ENCODE measurements at places on chromosomes 4 and X.

GRCh38 chr4:67754288-67754687 lies at the start of gene GNRHR:
Gene GNRHR, minus strand, starts transcription at chr4:67754388. Its CDS starts 53 bp downstream, at chr4:67754335.
- DNase-seq, result no peak

DNA sequence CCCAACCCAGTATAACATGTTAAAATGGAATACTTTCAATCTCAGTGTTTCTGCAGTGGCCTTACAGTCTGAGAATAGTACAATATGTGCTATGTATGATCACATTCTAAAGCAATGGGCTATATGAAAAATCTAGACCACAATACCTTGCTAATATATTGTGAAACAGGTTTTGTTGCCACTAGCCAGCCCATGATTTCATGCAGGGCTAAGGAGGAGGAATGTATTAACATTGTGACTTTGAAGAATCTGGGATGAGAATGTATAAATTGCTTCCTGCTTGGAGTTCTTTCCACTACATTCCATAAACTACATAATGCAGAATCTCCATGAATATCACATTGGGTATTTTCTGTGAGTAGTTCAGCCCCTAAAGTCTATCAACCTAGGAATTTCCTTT lies 935.4 kb upstream of the GRIA3 start:
- no peak for DNase-seq

- DNase-seq, result peak; percentile 56
Observed at GRCh38 chr4:182770259-182770995, 146.8 kb downstream of the DCTD start.

DNA sequence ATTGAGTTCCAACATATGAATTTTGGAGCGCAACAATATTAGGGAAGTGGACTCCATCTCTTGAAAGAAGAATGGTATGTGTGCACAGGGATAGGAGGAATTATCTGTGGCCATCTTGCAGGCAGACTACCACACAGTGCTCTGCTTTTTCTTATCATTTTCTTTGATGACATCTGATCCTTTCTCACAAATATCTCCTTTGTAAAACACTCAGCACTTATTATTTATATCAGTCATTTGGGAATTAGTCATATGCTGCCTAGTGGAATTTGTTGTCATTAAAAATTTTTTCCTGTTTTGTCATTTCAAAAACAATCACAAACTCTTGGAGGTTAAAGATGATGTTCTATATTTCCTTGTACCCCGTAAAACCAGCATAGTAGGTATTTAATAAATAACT lies 444.3 kb upstream of the ATOH1 start:
- no peak for DNase-seq

DNA sequence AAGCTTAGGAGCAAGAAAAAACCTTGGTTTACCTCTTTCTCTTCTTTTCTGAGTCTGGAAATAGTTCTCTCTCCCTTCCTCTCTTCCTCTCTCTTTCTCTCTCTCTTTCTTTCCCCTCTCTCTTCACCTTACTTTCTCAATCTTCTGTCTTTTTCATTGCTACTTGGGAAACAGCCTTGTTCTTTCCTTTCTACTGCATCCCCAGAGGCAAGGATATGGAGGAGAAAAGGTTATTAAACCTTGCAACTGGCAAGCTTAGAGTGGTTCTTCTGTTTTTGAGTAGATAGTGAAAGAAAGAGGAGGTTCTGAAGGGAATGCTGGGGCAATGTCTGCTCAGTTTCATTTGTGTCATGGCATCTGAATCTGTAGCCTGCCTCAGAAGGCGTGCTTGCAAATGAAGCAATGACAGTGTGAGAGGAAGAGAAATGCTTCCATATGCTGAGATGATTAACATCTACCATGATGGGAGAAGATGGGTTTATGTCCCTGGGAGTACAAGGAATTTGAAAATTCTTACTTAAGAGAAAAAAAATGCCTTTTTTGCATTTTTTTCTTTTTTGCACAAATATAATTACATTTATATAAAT lies 190.6 kb downstream of the CEP135 start:
- DNase-seq, result no peak

DNA sequence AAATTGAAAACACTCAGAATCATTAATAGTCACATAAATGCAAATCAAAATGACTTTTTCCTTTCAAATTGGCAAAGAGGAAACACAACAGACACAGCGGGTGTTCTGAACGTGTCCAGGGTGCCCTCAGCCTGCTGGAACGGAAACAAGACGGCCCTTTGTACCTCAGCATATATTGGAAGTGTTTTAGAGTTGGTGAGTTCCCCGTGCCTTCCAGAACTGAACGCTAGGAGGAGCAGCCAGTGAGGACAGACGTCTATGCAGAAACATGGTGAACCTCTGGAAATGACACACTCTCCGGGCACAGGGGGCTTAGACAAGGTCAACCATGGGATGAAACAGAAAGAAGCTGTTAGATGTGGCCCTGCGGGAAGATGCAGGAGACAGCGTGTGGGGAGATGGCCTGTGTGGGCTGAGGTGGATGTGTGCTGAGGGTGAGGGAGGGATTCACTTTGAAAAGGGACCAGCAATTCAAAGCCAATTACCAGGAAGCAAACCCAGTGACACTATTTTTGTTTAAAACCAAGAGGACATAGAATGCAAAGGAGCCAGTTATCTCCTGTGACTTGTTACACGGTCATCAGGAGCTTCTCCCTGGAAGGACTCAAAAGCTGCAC lies 40.4 kb downstream of the RNF212 start:
- DNase-seq, result no peak

DNA sequence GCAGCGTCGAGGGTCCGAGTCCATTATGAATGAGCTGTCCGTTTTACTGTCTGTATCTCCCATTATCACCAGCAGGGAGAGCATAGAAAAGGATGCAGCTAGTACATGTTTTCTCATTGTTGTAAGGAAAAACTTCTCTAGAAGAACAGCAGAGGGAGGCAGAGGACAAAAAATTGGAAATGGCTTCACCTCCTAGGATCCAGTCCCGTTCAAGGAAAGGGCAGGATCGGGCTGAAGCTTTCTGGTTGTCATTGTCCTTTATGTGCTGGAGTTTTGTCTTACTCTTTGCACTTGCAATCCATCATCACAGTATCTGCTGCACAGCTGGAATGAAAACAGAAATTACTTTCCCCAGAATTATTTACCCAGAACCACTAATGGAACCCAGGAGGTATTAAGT lies 14.7 kb downstream of the NDP start:
- no peak for DNase-seq

- DNase-seq, result no peak
Observed at GRCh38 chrX:74179071-74179470, 124.9 kb upstream of the ZCCHC13 start.

DNA sequence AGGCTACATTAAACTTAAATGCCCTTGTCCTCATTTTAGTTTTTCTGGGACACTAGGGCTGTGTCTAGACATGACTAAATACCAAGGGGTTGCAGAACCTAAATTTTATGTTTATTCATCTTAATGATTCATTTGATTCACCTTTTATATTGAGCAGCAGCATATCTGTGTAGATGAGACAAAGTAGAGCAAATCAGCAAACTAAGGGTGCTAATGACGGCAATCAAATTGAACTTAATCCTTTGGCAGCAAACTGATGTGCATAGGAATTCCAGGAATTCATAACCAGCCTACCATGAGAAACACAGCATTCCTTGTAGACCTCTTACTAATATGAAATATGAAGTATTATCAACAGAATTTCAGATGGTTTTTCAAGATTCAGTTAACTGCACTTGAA lies 25.1 kb downstream of the EPHA5 start:
- DNase-seq, result no peak

DNA sequence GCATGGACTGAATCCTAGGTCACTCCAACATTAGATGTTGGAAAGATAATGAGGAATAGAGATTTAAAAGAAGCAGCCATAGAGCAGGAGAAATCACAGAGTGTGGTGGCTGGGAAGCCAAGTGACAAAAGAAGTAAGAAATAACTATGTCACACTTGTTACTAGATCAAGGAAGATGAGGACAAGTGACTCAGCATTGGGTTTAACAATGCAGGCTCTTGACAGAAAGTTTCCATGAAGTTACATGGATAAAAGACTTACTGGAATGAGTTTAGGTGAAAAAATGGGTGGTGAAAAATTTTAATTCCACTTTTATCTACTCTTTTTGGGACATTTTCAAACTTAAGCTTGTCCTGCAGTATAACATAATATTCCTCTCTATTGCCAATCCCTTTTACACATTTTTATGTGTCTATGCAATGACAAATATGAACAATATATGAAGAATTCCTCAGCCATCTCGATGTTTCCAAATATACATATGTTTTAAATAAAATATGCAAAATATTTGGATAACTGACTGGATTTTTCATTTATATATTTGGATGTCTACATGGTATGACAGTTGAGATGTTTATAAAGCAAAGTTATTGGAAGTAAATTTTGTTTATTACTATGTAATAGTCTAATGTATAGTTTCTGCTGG lies 462.6 kb downstream of the IL15 start:
- no peak for DNase-seq

GRCh38 chr4:100494166-100494565 lies 23.7 kb downstream of the EMCN start:
- DNase-seq, result no peak

GRCh38 chrX:139832718-139833309 lies 100.0 kb downstream of the ATP11C start:
- DNase-seq, result no peak

GRCh38 chr4:37830640-37831039 lies 4.2 kb downstream of the PGM2 start:
- no peak for DNase-seq

DNA sequence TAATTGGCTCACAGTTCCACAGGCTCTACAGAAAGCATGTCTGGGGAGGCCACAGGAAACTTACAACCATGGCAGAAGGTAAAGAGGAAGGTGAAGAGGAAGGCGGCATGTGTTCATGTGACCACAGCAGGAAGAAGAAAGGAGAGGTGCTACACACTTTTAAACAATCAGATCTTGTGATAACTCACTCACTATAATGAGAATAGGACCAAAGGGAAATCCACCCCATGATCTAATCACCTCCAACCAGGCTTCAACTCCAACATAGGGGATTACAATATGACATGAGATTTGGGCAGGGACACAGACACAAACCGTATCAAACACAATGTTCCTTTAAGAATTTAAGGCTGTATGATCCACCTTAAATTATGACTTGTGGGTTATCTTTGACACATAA lies 10.5 kb upstream of the PGM2 start:
- DNase-seq, result no peak

GRCh38 chrX:13911586-13911985 lies 94.7 kb upstream of the GPM6B start:
- DNase-seq, result no peak

- DNase-seq, result no peak
Observed at GRCh38 chrX:151789179-151789800, 54.7 kb downstream of the CNGA2 start.

DNA sequence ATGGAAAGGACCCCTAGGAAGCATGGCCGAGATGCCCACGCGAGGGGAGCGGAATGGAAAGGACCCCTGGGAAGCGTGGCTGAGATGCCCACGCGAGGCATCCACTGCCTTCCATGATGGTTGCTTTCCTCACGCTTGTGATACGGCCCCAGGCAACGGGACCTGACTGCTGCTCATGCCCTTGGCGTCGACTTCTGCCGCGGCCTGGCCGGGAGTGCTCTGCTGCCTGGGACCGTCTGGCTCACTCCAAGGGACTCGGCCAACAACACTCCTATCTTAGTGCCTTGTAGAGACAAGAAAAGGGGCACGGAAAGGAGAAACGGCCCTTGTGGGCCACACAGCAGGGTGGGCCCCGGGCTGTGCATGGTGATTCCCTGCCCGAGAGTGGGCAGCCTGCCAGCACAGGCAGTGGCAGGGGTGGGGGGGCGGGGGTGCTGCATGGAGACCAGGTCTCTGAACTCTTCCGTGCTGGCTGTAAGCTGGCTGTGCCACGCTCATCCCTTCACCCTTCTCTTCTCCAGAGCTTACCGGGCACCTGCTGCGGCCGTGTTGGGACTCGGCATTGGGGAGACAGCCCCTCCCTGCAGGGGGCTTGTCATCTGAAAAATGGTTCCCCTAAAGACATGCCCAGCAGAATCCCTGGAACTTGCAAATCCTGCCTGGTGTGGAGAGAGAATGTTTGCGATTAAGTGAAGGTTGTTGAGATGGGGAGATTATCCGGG lies 38.6 kb upstream of the HMX1 start:
- no peak for DNase-seq

DNA sequence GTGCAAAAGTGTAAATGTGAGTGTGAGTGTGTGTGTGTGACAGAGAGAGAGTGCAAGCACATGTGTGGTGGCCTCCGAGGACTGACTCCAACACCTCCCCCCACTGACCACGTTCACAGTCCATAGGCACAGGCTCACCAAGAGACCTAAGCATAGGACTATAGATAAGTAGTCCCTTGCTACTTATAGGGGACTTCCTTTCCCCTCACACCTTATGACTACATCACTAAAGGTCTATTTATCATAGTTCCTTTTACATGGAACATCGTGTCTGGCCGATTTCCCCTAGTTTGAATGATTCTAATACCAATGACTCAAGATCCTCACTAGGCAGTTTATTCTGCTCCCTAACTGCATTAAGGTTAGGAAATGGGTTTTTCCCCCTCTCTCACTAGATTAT lies 17.8 kb downstream of the FRMPD3 start:
- no peak for DNase-seq

- DNase-seq, result no peak
Observed at GRCh38 chr4:104294811-104295210, 199.9 kb downstream of the CXXC4 start.

GRCh38 chr4:91298156-91298700 lies 1005.5 kb upstream of the GRID2 start:
- DNase-seq, result no peak

DNA sequence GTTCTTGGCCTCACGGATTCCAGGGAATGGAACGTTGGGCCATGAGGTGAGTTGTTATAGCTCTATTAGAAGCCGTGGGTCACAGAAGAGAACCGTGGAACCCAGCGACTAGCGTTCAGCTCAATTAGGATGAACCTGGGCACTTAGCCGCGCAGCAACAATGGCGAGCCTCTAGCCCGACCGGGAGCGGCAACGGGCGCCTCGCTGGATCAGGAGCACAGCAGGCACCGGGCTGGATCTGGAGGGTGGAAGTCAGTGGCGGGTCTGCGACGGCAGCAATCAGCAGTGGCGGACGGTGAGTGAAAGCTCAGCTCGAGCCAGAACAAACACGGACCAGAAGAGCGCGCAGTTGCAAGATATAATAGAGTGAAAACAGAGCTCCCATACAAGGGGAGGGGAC lies 34.2 kb downstream of the AGA start:
- no peak for DNase-seq
